ENCODE measurements at places on chromosomes 11 and 22. TPM values are rescaled to one million over a fixed set of nuclear protein-coding genes. Genes with fewer than 3 reads are reported as not detected.

DNA sequence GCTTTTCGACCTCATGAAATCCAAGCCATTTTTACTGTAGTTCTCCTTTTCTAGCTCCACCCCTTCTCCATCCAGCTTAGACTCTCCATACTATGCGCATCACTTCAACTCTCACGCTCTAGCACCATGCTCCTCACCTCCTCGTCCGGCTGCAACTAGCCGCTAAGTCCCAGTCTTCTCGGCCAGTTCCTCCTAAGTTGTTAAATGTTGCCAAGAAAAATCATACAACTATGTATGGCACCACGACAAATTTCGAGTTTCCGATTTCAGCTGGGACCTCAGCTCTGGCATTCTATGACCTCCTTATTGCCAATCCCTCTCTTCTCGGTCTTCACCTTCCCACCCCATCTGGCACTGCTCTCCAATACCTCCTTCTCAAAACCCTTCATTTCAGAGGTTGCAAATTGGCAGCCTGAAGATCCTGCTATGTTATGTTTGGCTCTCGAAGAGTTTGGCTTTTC, 1.0 kb downstream of the ZNF70 start:
- DNase-seq: no peak

- peak; percentile 28 for DNase-seq
These were observed 2.7 kb downstream of the DCDC1 start for GRCh38 chr11:31366795-31367194.

- no peak for DNase-seq
These were observed 203.8 kb downstream of the DLG2 start for GRCh38 chr11:85423316-85423715.

GRCh38 chr11:88553204-88553603, 215.7 kb upstream of the CTSC start:
- DNase-seq: no peak

- DNase-seq: no peak
These were observed 11.5 kb downstream of the PKNOX2 start for GRCh38 chr11:125175896-125176575.

- DNase-seq: peak; percentile 60
These were observed at the start of gene RIC3 for GRCh38 chr11:8168485-8169257. RIC3 (minus strand) TSS chr11:8169025; CDS start chr11:8168989, 36 bp downstream.

GRCh38 chr11:45733176-45733575, 67.8 kb upstream of the CHST1 start:
- DNase-seq: no peak

DNA sequence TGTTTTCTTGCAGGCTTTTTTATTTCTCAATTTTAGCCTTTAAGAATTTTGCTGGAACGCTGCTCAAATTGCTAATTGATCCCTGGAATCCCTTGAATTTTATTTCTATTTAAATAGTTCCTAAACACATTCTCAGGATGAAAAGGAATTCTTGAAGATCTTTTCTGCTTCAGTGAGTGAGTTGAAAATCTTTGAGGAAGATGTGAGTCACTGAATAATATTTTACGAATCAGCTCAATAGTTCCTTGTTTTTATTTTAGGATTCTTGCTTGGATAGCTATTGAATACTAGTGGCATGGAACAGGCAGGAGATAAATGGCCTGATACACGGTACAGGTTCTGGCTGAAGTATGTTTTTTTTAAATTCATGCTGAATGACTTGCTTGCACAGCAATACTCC, 194.6 kb upstream of the CCDC90B start:
- no peak for DNase-seq

DNA sequence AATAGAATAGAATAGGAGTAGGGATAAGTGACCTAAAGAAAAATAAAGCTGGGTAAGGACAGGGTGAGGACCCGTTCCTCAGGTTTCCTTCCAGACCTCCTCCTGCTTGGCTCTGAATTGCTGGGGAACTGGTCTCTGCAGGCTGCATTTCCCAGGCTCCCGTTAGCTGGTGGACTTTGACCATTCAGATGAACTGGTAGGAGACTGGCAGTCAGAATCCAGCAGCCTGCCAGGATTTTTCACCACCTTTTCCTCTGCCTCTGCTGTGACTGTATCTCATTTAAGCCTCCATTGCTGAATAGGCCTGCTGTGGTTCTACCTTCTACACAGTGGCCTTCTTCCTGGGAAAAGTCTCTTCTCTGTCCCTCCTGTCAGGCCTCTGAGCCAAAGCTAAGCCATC, 24.6 kb upstream of the SMPD1 start:
- DNase-seq: no peak

DNA sequence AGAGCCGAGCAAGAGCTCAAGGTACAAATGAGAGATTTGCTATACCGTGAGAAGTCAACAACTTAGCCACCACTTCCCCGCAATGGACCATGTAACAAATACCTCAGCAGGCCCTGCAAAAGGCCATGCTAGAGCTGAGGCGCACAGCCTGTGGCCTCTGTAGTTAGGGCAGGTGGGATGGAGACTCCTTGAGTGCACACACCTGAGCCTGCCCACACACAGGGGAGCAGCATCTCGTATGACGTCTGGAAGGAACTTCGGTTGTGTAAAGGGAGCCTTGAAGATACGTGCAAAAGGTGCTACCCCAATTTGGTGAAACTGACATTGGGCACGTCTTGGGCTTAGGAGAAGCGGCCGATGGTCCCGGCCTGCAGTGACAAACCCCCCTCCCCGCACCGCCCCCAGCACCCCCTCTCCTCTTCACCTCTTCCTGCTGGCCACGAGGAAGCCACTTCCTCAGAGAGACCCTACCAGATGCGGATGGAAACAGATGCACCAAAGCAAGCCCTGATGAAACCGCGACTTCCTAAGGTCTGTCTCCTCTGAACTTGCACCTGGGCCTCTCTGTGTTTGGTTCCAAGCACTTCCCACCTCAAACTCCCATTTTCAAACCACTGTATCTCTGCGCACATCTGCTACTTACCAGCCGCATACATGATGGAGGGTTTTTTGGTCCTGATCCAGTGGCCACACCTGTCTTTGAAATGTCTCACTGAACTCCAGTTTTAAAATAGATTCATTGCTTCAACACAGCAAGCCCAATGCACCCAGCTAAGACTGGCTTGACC, 10.6 kb downstream of the CDPF1 start:
- peak; percentile 11 for DNase-seq

- DNase-seq: no peak
These were observed 36.4 kb downstream of the KCNJ4 start for GRCh38 chr22:38418589-38418988.

DNA sequence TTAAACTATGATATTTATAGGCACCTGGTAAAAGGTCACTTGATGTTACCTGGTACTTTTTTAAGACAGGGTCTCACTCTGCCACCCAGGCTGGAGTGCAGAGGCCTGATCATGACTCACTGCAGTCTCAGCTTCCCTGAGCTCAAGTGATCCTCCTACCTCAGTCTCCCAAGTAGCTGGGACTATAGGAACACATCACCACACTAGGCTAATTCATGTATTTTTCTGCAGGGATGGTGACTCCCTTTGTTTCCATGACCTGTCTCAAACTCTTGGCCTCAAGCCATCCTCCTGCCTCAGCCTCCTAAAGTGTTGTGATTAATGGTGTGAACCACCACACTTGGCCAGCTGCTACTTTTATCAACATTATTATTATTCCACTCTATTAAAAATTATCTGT, 47.6 kb downstream of the OR4C45 start:
- DNase-seq: no peak

- peak; percentile 8 for DNase-seq
These were observed 41.9 kb downstream of the MYEOV start for GRCh38 chr11:69335781-69336405.

GRCh38 chr22:47457509-47458300, 695.3 kb downstream of the TBC1D22A start:
- no peak for DNase-seq

DNA sequence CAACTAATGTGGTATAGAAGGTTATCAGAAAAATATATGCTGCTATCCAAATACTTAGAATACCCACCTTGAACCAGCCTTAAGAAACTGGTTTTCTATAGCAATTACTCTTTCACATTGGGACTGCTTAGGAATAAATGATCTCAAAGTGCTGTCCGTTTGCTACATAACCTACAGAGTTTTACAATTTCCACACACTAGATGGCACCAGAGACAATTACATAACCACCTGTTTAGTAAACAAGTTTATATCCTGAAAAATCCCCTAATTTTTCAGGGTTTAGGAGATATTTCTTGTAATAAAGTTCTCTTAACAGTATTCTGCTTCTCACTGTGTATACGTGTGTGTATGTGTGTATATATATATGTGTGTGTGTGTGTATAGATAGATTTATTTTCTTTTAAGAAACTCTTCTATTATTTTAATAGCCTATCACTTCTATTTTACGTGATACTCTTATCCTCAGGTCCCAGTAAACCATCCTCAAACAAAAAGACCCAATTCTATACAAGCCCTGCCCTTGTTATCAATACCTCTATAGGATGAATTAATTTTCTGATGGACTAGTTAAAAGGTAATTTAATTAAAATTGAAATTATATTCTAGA, 6.7 kb upstream of the OR5I1 start:
- DNase-seq: no peak

DNA sequence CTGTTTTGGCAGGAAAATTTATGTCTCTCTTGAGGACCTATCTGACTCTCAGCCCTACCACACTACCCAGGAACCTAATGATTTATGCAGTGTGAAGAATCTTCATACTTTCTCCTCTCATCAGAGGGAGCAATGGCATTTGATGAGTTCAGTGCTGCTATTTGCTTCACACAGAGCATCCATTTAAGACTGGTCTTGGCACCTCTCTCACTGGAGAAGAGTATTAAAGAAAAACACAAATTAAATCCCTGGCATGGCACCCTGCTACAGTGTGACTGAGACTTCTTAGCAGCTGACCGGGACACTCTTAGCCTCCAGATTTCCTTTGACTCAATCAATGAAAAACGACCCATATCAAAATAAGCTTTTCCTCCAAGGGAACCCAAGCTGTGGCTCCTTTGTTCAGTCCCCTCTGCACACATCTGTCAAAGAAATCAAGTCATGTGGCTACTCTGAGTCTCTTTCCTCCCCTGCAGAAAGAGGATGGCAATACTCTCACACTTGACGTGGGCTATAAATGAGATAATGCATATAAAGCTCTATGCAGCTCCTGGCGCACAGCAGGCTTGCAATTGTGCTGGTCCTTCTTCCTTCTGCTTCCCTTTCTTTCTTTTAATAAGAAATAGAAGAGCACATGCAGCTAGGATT, 186.1 kb upstream of the E2F8 start:
- no peak for DNase-seq

DNA sequence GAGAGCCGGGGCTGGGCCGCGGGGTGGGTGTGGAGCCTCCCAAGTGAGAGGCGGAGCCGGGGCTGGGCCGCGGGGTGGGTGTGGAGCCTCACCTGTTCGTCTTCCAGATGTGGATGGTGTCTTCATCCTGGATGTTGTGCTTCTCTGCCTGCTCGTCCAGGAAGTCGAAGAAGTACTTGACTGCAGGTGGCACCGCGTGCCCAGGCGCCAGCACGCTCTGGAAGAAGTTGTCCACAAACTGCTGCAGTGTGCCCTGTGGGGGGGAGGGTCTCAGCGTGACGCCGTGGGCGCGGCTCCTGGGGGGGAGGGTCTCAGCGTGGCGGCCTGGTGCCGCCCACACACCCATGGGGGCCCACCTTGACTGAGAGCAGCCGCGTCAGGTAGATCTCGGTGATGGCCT, 7.6 kb upstream of the MAPK11 start:
- no peak for DNase-seq

Gene FREY1
- total RNA-seq: 0.88 TPM

Gene SCGB1A1
- total RNA-seq: not detected

Gene CNGA4
- total RNA-seq: not detected

Gene SNX19
- total RNA-seq: 27.0 TPM

Gene CCDC15
- total RNA-seq: 6.4 TPM

Gene SHISAL1
- total RNA-seq: not detected

All from activated CD4-positive, alpha-beta memory T cell treated with anti-CD3 and anti-CD28 coated beads for 36 hours (primary cell).